ENCODE measurements at places on chromosomes 5 and 9.

DNA sequence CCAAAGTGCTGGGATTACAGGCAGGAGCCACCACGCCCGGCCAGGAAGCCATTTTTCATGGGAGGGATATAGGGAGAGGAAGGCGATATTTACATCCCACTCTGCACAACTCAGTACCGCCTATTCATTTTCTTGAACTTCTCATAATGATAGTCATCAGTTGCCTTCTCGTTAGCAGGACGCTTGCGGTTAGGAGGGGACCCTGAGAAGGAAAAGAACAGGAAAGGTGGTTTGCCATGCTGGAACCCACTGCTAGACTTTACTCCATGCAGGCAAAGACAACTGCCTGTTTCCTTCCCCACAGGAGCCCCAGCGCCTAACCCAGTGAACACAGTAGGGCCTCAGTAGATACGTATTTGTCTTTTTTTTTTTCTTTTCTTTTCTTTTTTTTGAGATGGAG is 4.1 kb upstream of the TOR1A start:
- no peak for DNase-seq

- DNase-seq = no peak
Measured at GRCh38 chr5:126428421-126428820, 5.2 kb downstream of the GRAMD2B start.

- DNase-seq = no peak
Measured at GRCh38 chr5:176497852-176498251, 39.4 kb downstream of the RNF44 start.

- peak; percentile 37 for DNase-seq
Measured at GRCh38 chr5:177496727-177497291, 595 bp downstream of the PDLIM7 start.

GRCh38 chr9:90898228-90898627 is 96.6 kb downstream of the SYK start:
- DNase-seq = no peak

- DNase-seq = no peak
Measured at GRCh38 chr5:155052532-155052931, 39.0 kb downstream of the KIF4B start.

- DNase-seq = peak; percentile 17
Measured at GRCh38 chr5:55441107-55441771, 93.5 kb downstream of the PLPP1 start.

Data from NCI-H1417 (cell line).